ENCODE measurements at places on chromosomes 11 and 22.

DNA sequence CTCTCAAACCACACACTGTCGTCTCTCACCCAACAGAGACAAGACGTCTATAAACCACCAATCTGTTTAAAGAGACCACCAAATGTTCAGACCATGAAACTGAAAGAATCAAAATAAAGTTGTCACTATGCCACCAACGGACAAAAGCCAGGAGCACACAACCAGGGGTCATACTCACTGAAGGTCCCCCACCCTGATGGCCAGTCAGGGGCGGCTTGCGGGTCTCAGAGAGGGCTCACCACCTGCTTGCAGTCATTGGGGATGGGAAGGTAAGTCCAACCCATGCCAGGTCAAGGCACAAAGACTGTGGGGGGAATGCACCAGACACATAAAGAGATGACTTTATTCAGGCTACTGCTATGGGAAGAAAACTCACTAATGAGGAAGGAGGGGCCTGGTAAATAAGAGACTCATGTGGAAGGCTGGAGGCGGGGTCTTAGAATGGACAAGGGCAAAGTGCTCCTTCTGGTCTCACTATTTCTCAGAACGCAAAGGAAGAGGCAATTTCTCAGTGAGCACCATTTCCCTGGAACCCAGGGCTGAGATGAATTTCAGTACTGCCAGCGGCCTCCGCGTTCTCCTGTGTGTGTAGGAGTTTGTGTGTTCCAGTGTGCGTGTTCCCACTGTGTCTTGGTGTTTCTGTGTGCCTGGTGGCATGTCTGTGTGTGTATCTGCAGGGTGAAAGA is 17.3 kb downstream of the SCARF2 start:
- no peak for DNase-seq

DNA sequence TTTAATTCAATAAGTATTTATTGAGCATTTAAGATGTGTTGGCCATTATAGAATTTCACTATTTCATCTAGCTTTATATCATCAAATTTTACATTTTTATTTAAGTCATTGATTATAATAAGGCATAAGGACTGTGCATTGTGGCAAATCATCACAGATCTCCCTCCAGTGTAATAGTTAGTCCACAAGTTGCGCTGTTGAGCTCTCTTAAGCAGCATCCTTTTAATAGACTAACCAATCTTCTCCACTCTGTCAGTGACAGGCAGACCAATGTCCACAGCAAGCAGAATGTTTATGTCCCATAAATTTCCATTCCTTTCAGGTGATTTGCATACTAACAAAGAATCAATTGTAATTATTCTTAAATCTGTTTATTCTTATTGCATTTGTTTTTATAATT is 595.3 kb upstream of the CCDC90B start:
- DNase-seq, result no peak

GRCh38 chr22:33821290-33821689 is 99.0 kb downstream of the LARGE1 start:
- DNase-seq, result no peak

GRCh38 chr22:41725510-41726110 is 26.3 kb downstream of the MEI1 start:
- no peak for DNase-seq

- DNase-seq, result no peak
Measured at GRCh38 chr22:44822534-44822933, 70.2 kb downstream of the ARHGAP8 start.

DNA sequence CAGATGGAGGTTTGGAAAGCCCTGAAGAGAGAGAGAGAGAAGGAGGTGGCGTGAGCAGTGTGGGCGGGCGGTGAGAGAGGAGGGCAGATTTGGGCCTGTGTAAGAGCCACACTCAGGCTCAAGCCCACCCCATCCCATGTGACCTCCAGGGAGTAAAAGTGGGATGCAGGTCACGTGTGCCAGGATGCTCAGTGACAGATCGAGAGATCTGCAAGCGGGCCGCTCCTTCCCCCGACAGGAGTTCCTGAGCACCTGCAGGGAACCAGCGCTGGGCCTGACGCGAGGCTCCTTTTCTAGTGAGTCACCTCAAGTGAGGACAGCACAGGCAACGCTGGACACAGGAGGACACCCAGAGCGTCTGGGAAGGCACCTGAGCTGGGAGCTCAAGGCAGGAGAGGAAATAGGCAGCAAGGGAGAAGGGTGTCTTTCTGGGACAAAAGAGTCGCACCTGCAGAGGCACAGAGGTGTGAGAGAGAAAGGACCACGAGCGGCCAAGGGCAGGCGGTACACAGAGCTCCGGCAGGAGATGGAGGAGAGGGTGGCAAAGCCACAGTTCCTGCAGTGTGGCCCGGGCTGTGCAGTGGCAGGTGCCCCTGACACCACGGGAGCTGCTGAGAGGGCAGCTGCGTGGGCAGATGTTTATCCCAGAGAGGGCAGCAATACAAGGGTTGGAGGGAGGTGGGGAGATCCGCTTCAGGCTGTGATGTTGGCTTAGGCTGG is 1294.8 kb downstream of the TBC1D22A start:
- no peak for DNase-seq

DNA sequence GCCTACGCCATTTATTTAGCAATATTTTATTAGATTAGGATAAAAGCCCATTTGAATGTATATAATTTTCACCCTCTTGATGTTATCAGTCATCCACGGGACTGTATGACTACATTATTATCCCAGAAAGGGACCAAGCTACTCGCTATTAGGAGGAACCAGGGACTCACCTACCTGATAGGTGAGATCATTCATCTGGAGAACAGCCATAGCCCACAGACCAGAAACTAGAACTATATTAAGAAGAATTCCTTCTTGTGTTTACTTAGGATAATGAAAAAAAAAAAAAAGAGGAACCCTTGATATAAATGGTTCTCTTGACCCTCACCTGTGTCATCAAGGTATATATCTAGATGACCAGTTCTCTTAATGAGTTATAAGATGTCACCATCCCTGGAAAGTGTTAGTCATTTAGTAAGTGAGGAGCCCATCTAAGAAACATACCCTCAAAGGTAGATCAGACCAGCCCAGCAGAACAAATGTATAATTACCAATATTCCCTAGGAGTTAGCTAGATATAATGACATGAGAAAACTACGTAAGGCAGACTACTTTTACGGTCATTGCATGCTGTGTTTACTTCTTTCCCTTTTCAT is 8.0 kb downstream of the SIK3 start:
- DNase-seq, result no peak

- DNase-seq, result no peak
Measured at GRCh38 chr11:14366936-14367335, 8.0 kb upstream of the RRAS2 start.

GRCh38 chr11:119352857-119353260 is 6.4 kb upstream of the MFRP start:
- DNase-seq, result no peak

GRCh38 chr22:43408009-43408408 is 3.8 kb upstream of the MPPED1 start:
- DNase-seq, result no peak

DNA sequence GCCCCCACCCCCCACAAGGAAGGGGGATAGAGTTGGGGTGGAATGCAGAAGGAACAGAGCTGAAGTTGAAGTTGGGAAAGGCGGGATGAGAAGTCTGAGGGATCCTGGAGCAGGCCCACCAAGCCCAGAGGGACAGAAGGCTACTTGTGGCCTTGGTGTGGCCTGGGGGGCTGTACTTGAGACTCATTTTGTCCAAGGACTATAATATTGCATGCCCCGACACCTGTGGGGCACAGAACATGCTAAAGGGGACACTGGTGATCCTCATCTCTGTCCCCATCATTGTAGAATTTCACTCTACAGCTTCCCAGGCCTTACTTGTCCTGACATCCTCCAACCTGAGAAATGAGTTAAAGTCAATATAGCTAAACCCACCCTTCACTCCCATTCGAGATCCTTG is 1.3 kb downstream of the ESAM start:
- DNase-seq, result no peak

GRCh38 chr11:33773404-33773986 is 825 bp downstream of the FBXO3 start:
- no peak for DNase-seq
